Activated CD4-positive, alpha-beta T cell treated with anti-CD3 and anti-CD28 coated beads, Interleukin-2, amount 10 ng/mL, durations not matched to agents 24 days and 14 days (primary cell): ENCODE measurements at places on chromosomes 16 and 17. TPM values are rescaled to one million over a fixed set of nuclear protein-coding genes. Genes with fewer than 3 reads are reported as not detected.

DNA sequence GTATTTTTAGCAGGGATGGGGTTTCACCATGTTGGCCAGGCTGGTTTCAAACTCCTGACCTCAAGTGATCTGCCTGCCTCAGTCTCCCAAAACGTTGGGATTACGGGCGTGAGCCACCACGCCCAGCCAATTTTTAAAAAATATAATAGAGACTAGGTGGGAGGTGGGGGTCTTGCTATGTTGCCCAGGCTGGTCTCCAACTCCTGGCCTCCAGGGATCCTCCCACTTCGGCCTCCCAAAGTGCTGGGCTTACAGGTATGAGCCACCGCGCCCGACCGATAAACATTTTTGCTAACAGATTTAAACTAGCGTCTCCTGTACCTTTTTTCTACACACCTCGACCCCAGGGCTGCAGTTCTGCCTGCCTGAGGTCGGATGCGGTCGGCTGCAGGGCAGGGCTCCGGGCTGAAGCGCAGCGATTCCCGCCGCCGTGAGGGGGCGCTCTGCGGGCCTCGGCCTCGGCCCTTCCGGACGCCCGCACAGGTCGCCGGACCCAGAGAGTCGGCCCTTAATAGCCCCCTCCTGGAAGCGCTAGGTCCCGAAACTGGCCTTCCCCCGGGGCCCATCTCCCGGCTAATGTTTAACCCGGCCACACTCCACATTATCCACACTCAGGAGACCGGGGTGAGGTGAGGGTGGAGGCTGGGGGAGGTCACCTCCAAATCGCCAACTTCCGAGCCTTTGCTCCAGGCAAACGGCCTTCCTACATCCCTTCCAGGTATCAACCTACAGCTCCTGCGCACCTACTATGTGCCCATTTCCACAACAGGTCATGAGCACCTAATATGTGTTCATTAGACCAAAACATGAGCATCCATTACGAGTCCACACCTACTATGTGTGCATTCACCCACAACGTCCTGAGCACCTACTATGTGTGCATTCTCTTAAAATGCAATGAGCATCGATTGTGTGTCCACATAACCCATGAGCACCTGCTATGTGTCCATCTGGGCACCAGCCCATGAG is 2.0 kb upstream of the GLIS2 start:
- H3K36me3 ChIP-seq = no peaks in the 10 kb centered on the region
- DNase-seq = peak; percentile 69
- peaks cover 18% of the 10 kb centered on the region for H3K4me1 ChIP-seq
- H3K27ac ChIP-seq = no peak overlapping the region
- H3K27me3 ChIP-seq = peaks cover 17% of the 10 kb centered on the region
- H3K4me3 ChIP-seq = peak overlapping the region; percentile 86

Gene ALOX12
- not detected in 2 replicates for total RNA-seq

- H3K4me1 ChIP-seq = no peaks in the 10 kb centered on the region
- no peak overlapping the region for H3K27ac ChIP-seq
- peaks cover 67% of the 10 kb centered on the region for H3K36me3 ChIP-seq
- H3K4me3 ChIP-seq = no peak overlapping the region
Observed at GRCh38 chr16:4839942-4840341, 7.1 kb downstream of the GLYR1 start.

Gene PRRT2
- total RNA-seq = 1.6 and 1.7 TPM in 2 replicates

DNA sequence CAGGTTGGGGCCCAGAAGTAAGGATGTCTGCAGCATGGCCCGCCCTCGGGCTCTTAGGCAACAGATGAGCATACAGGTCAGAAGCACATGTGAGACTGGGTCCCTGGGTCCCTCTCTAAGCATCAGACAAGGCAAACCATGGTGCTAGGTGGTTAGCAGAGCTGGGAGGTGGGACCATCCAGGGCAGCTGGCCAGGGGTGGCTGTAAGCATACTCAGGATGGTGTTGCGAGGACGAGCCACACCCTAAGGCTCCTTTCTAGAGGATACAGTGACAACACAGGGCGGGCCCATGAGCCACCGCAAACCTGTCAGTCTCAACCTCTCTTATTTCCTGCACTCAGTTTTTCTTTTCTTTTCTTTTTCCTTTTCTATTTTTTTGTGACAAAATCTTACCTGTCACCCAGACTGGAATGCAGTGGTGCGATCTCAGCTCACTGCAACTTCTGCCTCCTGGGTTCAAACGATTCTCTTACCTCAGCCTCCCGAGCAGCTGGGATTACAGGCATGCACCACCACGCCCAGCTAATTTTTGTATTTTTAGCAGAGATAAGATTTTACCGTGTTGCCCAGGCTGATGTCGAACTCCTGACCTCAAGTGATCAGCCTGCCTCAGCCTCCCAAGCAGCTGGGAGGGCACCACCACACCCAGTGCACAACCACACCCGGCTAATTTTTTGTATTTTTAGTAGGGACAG is 3.6 kb downstream of the FA2H start:
- DNase-seq = no peak
- peaks cover 9% of the 10 kb centered on the region for H3K4me1 ChIP-seq
- no peak overlapping the region for H3K27ac ChIP-seq
- no peak overlapping the region for H3K4me3 ChIP-seq
- H3K27me3 ChIP-seq = peaks cover 40% of the 10 kb centered on the region

DNA sequence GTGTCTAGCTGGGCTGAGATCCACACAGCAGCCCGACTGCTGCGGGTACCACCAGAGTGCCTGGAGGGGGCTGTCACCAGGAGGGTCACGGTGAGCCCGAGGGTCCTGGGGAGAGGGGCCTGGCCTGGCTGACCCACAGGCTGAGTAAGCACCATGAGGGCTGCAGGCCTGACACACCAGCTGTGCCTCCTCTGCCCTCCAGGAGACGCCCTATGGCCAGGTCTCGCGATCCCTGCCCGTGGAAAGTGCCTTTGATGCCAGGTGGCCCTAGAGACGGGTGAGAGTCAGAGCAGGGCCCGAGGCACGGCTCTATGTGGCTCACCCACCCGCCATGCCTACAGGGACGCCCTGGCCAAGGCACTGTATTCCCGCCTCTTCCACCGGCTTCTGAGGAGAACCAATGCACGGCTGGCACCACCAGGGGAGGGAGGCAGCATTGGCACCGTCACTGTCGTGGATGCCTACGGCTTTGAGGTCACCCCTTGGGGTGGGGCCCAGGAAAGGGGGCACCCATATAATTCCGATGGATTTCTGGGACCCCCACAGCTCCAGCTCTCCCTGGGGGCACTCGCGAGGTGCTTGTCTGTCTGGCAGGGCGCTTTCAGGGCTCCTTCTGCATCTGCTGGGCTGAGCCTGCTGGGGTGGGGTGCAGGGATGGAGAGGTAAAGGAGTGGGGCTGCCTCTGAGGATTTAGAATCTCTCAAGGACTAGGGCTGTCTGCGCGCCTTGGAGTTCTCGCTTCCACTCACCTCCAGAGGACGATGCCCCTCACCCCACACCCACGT is 7.1 kb downstream of the MYO15B start:
- H3K36me3 ChIP-seq = no peaks in the 10 kb centered on the region
- no peak overlapping the region for H3K4me3 ChIP-seq
- DNase-seq = no peak

DNA sequence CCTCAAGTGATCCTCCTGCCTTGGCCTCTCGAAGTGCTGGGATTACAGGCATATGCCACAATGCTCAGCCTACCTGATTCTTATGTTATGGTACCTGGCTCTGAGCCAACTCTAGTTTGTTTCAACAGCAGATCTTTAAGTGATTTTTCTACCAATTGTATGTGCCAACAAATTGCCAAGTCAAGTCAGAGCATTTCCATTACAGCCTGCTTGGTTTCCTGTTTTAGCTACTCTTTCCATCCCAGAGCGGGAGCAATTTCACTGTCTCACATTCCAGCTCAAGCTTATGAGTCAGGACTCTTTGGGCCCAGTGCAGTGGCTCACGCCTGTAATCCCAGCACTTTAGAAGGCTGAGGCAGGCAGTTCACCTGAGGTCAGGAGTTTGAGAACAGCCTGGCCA is 30.8 kb upstream of the RBBP6 start:
- H3K36me3 ChIP-seq = no peaks in the 10 kb centered on the region
- H3K4me1 ChIP-seq = peaks cover 2% of the 10 kb centered on the region
- H3K27me3 ChIP-seq = peaks cover 19% of the 10 kb centered on the region
- no peak overlapping the region for H3K4me3 ChIP-seq
- no peak overlapping the region for H3K27ac ChIP-seq
- no peak for DNase-seq

DNA sequence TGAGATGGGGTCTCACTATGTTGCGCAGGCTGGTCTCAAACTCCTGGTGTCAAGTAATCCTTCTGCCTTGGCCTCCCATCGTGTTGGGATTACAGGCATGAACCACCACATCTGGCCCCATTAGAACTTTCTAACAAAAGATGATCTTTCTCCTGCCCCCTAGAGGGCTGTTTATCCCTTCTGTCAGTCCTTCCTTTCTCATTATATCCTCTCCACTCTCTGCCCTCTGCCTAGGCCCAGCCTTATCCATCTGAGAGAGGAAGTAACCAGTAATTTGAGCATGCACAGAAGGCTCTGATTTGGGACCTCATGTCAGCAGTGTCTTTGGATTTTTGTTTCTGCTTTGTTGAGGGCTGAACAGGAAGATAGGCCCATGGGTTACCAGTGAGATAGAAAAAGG is 4.4 kb upstream of the DHX40 start:
- H3K4me3 ChIP-seq = no peak overlapping the region
- peaks cover 8% of the 10 kb centered on the region for H3K36me3 ChIP-seq
- peak; percentile 66 for DNase-seq
- H3K4me1 ChIP-seq = peaks cover 9% of the 10 kb centered on the region

Gene SLC13A2
- not detected in 2 replicates for total RNA-seq

Gene VAT1L
- total RNA-seq = not detected in 2 replicates

GRCh38 chr17:79946352-79947231 is 89.1 kb downstream of the TBC1D16 start:
- H3K4me3 ChIP-seq = no peak overlapping the region
- H3K27ac ChIP-seq = no peak overlapping the region
- no peak for DNase-seq
- H3K4me1 ChIP-seq = peaks cover 7% of the 10 kb centered on the region

- peaks cover 62% of the 10 kb centered on the region for H3K4me1 ChIP-seq
- peak overlapping the region; percentile 99 for H3K4me3 ChIP-seq
- peak; percentile 76 for DNase-seq
- peak overlapping the region; percentile 95 for H3K27ac ChIP-seq
- peaks cover 53% of the 10 kb centered on the region for H3K36me3 ChIP-seq
Observed at GRCh38 chr17:7238420-7239090, 702 bp downstream of the PHF23 start.

Gene RNU2-1
- total RNA-seq = 5,051 and 5,500 TPM in 2 replicates

DNA sequence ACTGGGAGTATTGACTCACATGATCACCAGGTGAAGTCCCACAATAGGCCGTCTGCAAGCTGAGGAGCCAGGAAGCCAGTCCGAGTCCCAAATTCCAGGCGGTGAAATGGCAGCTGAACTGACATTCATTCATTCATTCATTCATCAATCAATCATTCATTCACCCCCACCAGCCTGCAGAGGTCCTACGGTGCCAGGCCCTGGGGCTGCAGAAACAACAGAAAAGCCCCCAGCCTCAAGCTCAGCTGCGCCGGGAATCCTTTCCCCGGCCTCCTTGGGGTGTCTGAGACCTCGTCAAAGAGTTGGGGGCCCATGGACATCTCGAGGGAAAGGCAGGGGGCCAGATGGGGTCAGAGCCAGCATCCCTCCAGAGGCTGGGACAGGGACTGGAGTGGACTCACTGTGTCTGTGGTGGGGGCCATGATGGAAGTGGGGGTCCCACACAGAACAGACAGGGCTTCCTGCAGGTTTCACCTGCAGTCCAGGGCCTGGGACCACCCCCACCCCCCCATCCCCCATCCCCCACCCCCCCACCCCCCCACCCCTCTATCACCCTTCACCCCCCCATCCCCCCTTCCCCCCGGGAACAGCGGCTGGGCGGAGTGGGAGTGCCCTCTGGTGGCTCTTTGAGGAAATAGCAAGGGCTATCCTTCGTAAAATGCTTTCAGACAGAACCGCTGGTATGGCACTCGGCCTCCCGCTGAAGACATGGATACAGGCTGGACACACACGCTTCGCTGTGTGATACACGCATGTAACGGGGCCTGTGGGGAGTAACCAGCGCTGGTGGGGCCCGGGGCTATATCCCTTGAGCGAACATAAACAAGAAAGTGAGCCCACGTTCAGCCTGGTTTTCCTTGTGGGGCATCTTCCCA is 8.5 kb upstream of the ZC3H18 start:
- H3K36me3 ChIP-seq = no peaks in the 10 kb centered on the region
- no peaks in the 10 kb centered on the region for H3K27me3 ChIP-seq
- no peak overlapping the region for H3K27ac ChIP-seq
- H3K4me3 ChIP-seq = no peak overlapping the region
- peak; percentile 83 for DNase-seq

Gene TPPP3
- not detected in 2 replicates for total RNA-seq
